ENCODE measurements at places on chromosomes 7 and 10.

GRCh38 chr10:124903111-124903510 is 38.8 kb upstream of the ZRANB1 start:
- DNase-seq, result no peak

- DNase-seq, result no peak
Observed at GRCh38 chr10:13633689-13634088, 46.9 kb downstream of the PRPF18 start.

DNA sequence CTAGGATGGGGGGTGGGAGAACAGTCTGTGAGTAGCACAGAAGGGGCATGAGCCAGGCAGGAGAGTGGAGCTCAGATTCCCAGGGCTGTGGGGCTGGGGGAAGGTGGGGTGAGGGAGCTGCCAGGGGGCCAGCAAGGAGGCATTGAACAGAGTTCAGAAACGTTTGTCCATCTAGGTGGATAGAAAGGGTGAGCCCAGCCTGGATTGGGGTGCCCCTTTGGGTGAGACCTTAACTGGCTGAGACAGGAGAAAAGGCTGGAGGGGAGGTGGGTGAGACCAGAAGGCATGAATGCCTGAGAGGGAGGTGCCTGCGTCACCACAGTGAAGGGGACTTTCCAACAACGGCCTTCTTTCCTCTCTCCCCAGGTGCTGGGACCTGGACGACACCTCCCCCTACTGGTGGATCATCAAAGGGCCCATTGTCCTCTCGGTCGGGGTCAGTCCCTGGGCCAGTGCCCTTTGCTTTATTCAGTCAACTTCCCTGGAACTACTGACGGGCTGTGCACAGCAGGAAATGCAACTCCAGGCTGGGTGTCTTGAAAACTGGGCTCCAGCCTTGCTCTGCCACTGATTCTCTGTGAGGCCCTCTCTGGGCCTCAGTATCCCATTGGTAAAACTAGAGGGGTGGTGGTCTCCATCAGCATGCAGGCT is 11.0 kb downstream of the GHRHR start:
- DNase-seq, result peak; percentile 9

DNA sequence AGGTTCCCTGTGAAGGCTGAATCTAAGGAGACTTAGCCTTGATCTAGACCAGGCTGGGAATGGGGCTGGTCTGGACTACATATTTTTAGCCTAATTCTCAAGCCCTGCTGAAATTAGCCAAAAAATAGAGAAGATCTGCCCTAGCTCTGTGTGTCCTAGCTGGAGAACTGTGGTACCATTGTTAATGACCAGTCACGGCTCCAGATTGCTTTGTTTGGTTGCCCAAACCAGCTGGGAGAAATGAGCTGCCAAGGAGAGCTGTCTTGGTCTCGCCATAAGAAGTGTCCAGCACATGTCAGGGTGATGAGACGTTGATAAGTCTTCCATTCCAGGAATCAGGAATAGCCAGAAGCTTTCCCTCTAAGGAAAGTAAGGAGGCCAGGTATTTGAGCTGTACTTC is 20.7 kb downstream of the GBX1 start:
- DNase-seq, result no peak

DNA sequence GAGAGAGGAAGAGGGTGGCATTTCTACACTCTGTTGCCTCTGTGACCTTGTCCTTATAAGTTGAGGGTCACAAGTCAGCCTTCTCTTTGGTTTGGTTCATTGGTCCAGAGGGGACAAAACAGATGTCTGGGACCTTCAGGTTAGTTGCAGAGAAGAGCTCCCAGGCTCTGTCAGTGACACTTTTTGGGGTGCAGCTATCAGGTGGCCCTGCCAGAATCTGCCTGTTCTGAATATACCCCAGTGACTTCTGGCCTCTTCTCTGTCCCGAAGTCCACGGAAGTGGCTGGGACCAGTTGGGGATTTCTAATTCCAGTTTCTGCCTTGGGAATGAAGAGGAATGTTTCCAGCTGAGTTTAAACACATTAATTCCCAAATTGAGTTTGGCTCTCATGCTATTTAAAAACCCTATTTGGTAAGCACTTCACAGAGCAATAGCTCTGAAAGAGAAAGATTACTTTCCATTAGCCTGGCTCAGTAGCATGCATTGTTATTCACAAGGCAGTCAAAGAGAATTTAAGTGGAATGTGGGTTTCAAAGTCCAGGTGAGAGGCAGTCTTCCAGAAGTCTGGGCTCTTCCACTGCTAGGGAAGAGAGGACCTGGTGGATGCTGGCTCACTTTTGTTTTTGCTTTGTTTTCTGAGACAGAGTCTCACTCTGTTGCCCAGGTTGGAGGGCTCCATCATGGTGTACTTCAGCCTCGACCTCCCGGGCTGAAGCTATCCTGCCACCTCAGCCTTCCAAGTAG is 237.8 kb upstream of the GALNT17 start:
- no peak for DNase-seq

DNA sequence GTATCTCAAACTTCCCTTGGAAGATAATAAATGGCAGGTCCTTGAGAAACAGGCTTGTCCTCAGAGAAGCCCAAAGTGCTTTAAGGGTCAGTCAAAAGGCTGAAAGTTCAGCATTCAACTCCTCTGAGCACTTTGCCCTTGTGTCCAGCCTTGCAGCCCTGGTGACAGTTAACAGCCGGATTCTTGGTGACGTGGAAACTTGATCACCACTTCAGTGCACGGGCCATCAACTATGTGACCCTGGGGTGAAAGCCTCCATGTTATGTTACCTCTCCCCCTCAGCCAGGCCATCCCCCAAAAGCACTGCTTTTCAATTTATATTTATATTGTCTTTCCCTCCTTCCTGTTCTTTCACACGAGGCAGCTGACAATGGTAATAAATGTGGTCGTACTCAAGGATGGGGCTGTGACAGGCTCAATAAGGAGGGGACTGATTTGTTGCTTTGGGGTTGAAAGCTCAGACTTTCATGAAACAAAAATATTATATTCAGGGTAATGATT is 164.0 kb upstream of the NRP1 start:
- DNase-seq, result no peak
